ENCODE measurements at places on chromosomes 2 and 18.
A peak's percentile ranks its signal among the peaks of the same experiment; 100 is the strongest.

GRCh38 chr18:76496194-76496890, 1.3 kb upstream of the ZNF516 start:
- peak; percentile 42 for DNase-seq

DNA sequence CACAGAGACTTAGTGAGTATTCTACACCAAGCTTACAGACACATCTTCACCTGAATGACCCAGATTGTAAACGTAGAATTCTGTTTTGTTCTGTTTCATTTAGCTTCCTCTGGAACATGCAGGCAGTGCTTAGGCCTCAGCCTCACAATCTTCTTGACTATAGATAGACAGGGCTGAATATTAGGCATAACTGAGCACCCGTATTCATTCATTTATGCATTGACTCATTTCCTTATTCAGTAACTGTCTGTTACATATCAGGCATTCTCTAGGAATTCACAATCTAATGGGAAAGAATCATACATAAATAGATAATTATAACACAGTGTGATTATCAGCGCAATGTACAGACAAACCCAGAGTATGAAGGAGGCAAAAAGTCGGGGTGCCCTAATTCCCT, 124.9 kb upstream of the ETAA1 start:
- DNase-seq = no peak

- no peak for DNase-seq
These were observed 9.1 kb upstream of the FBLN7 start for GRCh38 chr2:112129060-112129459.

- DNase-seq = no peak
These were observed 19.1 kb upstream of the GCFC2 start for GRCh38 chr2:75729861-75730260.

DNA sequence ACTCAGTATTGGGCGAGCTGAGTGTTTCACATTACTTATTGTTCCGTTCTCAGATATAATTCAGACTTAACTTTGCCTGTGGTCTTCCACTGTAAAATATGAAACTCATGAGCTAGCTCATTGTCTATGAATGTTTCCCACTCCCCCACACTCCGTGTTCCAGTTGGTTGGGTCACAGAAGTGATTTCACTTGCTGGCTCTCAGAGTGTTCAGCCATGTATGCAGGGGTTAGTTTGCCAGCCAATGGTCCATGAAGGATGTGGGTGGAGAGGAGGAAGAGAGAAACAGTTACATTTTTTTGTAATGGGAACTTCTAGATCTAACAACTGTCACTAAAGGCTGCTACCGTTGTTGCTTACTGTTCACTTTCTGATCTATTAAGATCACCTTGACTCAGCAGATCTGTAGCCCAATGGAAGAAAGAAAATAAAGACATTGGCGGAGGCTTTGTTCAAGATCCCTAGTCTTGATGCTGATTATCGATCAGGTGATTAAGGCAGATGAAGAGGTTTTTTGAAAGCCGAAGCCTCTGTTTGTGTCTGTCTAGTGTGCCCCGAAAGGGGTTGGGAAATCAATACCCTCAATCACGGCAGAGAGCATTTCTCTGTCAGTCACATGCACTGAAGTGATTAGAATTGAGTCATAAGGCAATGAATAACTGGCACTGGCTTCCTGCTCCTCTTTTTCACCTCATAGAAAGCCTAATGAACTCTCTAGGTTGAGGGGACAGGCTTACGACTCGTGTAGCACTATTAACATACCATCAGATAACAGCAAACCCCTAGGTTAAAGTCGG, 279.7 kb upstream of the FIGN start:
- DNase-seq = peak; percentile 19

GRCh38 chr2:156309167-156309566, 23.4 kb downstream of the NR4A2 start:
- DNase-seq = no peak

DNA sequence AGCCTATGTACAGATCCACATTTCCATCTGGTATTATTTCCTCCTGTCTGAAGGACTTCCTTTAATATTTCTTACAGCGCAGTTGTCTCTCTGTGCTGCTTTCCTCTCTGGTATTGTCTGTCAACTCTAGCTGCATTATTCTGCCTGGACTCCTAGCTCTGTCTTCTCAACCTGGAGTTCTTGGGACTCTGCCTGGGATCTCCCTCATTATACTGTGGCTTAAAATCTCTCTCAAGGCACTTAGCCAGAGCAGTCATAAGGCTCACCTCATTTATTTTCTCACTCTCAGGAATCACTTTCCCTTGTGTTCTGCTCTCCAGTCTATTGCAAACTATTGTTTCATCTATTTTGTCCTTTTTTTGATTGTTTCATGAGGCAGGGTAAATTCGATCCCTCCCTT, 850.4 kb downstream of the ERBB4 start:
- DNase-seq = no peak

DNA sequence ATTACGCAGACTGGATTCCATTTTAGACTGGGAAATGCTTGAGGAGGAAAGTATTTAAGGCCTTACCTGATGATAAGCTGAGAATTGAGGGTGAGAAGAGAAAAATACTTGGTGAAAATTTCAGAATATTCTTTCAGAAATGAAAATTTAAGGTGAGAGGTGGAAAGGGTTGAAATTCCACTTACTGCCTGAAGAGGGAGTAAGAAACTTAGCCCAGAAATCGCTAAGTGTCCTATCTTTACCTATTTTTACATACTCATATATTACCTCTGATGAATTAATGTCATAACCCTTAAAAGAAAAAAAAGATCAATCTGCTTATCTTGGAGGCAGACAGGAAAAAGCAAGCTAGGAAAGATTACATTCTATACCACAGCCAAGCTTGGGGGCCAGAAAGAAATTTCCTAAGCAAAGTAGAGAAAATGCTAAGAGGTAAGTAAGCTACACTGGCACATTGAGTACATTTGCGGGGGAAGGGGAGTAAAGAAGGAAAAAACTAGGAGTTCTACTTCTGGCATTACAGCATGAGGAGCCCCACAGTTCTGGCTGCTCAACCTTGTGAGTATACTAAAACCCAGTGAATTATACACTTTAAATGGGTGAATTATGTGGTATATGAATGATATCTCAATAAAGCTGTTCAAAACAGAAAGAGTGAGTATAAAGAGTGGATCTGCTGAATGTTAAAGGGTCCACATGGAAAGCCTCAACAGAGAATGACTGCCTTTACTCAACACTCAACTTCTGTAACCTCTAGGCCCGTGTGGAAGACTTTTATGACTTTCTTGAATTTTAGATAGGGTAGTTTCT, 33.8 kb downstream of the SMC6 start:
- no peak for DNase-seq

DNA sequence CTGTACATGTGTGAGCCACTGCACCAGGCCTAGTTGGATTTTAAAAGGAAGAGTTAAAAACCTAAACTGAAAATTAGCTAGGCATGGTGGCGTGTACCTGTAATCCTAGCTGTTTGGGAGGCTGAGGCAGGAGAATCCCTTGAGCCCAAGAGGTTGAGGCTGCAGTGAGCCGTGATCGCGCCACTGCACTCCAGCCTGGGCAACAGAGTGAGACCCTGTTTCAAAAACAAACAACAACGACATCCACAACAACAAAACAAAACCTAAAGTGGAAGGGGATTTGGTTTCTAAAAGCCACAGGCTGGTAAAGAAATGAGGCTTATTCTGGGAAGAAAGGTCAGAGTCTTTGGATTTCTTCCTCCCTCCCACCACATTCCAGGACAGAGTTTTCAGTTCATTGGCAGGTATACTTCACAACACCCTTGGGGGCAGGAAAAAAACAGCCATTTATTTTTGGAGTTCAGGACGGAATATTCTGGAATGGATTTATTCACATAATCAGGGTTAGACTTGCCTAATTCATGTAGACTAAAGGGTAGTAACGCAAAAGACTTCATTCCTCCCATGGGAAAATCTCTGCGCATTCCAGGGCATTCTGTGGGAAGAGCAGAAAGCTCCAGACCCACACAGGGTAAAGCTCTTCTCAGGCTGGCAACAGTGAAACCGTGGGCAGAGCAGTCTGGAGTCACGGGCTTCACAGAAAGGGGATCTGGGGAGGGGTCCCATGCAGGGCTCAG, 34.9 kb downstream of the TEX44 start:
- DNase-seq = no peak

GRCh38 chr2:76039505-76039904, 328.8 kb upstream of the GCFC2 start:
- no peak for DNase-seq

- no peak for DNase-seq
These were observed 142.3 kb downstream of the ACOXL start for GRCh38 chr2:110874453-110875383.

DNA sequence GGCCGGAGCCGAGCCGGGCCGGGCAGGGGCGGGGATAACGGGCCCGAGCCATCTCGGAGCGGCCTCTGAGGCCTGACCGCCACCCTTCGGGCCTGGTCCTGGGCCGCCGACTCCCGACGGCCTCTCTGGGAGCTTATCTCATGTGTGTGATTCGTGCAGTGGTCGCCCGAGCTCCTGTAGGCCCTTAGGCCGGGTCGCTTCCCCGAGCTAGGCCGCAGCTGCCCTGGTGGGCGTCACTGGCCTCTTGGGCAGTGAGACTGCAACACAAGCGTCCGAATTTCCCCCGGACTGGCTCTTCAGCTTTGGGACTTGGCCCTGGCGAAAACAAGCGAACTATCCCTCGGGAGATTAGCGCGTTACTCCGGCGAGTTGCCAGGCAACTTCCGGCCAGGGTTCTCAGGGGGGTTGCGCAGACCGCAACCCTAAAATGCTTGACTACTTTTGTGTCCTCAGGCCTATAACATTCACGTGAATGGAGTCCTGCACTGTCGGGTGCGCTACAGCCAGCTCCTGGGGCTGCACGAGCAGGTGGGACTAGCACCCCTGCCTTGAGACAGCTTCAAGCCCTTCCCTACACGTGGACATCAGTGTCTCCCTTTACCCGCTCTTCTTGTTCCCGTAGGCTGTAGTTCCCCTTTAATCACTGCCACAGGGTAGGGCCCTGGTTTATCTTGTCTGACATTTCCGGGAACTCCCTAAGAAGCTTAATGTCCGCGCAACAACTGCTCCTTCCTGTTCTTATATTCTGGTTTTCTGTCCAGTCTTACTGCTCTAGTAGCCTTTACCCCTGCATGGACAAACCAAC, 602 bp downstream of the SNX17 start:
- peak; percentile 71 for DNase-seq

DNA sequence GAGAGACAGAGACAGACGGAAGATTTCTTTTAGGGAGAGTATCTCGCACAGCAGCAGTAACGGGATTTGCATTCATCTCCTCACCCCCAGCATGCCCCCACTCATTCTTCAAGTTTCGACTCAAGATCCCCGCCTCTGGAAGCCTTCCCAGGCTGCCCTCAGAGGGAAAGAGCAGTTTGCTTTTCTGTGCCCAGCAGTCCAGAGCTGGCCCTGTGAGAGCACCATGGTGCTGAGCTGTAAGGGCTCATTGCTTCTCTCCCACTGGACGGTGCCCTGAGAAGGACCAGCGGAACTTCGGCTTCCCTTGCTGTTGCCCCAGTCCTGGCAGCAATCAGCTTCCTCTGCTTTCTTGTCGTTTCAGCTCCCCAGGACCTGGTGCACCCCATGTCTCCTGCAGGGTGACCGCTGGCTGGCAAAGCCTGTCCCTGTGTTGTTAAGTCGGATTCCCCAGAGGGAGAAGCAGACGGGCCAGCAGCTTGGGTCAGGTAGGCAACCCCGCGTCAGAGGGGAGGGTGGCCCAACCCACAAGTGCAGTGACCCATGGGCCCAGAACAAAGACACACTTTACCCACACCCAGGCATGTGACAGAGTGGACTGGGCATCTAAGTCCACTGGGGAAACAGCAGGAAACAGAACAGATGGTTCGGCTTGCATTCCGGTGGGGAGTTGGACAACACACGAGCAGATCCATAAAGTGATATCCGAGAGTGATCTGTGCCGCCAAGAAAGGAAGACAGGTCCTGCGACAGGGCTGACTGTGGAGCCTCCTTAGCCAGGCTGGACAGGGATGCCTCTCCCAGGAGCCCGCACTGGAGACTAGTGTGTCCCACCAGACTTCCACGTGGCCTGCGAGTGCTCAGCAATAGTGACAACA, 36.6 kb downstream of the TMEM177 start:
- DNase-seq = no peak

GRCh38 chr2:222794585-222795449, 66.0 kb upstream of the ACSL3 start:
- DNase-seq = no peak

- DNase-seq = no peak
These were observed 85.9 kb upstream of the FOXI3 start for GRCh38 chr2:88538362-88538917.
